ENCODE measurements at places on chromosomes 12 and 14.

GRCh38 chr12:87246726-87247125 is 782.5 kb downstream of the C12orf50 start:
- no peak for ATAC-seq

- ATAC-seq, result peak; percentile 88
These were observed 193.6 kb upstream of the NUDT4 start for GRCh38 chr12:93183940-93184671.

DNA sequence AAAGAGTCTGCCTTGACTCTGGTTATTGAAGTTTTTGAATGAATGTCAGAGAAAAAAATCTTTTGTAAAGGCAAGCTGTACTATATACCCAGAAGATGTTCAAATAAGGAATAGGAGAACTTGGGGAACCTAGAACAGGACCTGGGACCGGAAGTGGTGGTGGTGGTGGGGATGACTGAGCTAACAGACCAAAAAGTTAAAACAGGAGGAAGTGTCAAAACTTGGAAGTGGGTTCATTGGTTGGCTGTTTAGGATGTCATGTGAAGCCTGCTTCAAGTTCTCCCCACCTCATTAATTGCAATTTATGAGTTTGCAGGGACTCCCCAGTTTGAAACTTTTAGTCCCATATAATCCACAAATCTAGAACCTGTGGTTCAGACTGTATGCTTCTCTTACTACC is 26.2 kb downstream of the PLXNC1 start:
- ATAC-seq, result no peak

DNA sequence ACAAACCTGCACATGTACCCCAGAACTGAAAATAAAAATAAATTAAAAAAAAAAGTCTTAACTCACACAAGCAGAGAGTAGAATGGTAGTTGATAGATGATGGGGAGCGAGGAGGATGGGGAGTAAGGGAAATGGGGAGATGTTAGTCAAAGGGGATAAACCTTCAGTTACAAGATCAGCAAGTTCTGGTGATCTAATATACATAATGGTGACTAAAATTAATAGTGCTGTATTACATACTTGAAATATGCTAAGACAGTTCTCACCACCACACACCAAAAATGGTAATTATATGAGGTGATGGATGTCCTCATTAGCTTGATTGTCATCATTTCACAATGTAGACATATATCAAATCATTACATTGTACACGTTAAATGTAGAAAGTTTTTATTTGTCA is 3.2 kb upstream of the C12orf42 start:
- ATAC-seq, result no peak

GRCh38 chr12:79056775-79057174 is 192.2 kb downstream of the SYT1 start:
- no peak for ATAC-seq

DNA sequence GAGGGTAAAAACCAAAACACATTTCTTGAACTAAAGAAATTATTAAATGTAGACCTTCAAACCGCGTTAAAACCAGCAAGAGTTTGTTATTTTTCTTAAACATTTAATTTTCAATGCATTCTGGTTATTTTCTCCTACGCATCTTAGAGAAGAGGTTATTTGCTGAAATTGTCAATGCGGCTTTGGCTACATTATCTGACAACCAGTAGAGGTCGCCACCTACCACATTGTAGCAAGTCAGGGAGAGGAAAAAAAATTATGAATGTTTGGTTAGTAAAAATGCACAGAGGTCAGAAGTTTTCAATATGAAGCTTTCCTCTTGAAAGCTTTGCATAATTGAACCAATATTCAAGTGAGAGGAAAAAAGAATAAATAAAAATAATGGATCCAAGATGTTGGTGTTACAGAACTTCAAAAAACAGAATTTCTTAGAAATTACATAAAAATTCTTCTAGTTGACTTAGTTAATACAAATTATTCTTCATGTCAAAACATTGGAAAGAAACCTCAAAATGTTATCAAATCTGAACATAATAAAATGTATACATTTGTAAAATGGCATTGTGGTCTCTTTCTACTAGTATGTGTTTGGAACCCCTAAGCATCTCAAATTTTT is 159.4 kb upstream of the TMTC2 start:
- peak; percentile 76 for ATAC-seq

DNA sequence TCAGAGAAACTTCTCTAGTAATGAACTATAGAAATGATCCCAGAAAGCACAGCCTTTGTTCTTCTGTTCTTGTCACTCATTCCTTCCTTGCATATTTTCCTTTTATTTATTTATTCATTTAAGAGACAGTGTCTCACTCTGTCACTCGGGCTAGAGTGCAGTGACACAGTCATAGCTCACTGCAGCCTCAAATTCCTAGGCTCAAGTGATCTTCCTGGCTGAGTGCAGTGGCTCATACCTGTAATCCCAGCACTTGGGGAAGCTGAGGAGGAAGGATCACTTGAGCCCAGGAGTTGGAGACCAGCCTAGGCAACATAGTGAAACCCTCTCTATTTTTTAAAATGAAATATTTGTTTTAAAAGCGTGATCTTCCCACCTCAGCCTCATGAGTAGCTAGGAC is 11.5 kb downstream of the TECPR2 start:
- ATAC-seq, result no peak

GRCh38 chr12:14970473-14970872 is 2.4 kb upstream of the PDE6H start:
- no peak for ATAC-seq

DNA sequence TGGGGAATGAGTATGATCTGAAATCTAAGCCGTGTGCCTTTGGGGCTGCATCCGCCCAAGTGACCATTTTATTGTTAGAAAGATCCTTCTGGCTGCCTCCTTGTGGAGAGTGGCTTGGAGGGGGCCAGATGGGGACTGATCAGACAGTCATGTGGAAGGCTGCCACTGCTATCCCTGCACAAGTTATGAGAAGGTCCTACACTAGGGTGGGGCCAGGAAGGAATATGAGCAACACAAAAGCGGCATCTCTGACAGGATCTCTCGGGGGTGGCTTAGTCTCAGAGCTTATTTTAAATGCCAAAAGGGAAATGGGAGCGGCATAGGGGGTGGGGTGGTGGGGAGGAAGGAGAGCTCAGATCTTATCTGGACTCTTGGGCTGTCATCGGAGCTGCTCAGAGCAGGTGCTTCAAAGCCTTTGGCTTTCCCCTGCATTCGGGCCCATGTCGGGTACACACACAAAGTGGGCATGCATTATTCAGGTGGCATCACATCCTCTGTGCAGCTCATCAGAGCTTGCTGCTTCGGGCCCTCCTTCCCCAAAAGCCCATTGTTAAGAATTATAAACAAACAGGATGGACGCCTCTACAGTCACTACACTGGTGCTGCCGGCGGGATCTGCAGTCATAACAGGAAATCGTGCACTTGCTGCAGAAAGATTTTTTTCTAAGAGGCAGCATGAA is 805.4 kb downstream of the VRK1 start:
- ATAC-seq, result no peak

- ATAC-seq, result no peak
These were observed 289.3 kb downstream of the DUSP6 start for GRCh38 chr12:89062996-89063395.

DNA sequence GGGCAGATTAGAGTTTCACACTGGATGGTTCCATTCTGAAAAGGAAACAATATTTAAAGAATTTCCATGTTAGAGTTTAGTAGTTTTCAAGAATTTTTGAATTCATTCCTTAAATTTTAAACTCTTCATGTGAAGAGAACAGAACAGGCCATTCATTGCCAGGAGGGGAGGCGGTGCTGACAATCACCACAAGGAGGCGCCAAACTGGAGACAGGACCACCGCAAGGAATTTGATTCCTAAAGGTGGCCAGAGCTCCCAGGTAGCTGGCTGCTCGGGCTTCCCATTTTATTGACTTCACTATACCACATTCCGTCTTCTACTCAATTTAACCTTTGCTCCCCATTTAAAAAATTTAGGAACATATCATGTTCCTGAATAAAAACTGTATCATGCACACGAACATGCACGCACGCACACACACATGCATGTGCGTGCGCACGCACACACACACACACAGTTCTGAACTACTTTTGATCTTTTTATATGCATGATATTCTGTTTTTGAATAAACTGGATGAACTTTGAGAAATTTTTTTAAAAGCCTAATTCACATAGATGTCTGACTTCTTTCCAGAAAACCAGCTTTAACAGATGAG is 101.2 kb downstream of the NELL2 start:
- peak; percentile 66 for ATAC-seq
